Left ventricle myocardium inferior (tissue), 1 donor: ENCODE measurements at places on chromosomes 5 and 9. TPM values are rescaled to one million over a fixed set of nuclear protein-coding genes. Genes with fewer than 3 reads are reported as not detected.
A peak's percentile ranks its signal among the peaks of the same experiment; 100 is the strongest.

GRCh38 chr9:37056046-37056920, 22.2 kb upstream of the PAX5 start:
- peaks cover 100% of the 10 kb centered on the region for H3K27me3 ChIP-seq
- no peak overlapping the region for H3K4me3 ChIP-seq
- no peaks in the 10 kb centered on the region for H3K36me3 ChIP-seq
- no peak for DNase-seq

GRCh38 chr5:131068893-131069643, 96.0 kb downstream of the HINT1 start:
- H3K4me1 ChIP-seq = no peaks in the 10 kb centered on the region
- H3K36me3 ChIP-seq = no peaks in the 10 kb centered on the region
- no peak for DNase-seq
- H3K27me3 ChIP-seq = no peaks in the 10 kb centered on the region

DNA sequence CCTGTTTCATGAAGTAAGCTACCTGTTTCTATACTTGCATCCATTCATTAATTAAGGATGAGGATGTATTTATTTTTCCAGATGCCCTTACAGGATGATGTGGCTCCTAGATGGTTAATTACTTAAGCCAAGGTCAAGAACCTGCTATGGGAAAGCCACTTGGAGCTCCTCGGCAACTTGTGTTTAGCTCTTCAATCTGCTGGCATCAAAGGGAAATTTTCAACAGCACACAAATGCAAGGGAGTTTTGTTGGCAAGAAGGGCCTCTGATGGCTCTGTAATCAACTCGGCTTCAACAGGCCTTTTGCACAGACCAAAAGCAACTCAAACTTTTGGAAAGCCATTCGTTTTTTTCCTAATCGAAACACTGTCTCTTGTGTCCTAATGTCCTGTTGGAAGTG, 125.3 kb downstream of the EFNA5 start:
- H3K27me3 ChIP-seq = no peaks in the 10 kb centered on the region
- H3K36me3 ChIP-seq = no peaks in the 10 kb centered on the region
- DNase-seq = no peak
- no peak overlapping the region for H3K4me3 ChIP-seq
- H3K27ac ChIP-seq = peak overlapping the region; percentile 46

Gene QSOX2
- 8.0 TPM for total RNA-seq

Gene PTPRD
- 15.6 TPM for total RNA-seq

DNA sequence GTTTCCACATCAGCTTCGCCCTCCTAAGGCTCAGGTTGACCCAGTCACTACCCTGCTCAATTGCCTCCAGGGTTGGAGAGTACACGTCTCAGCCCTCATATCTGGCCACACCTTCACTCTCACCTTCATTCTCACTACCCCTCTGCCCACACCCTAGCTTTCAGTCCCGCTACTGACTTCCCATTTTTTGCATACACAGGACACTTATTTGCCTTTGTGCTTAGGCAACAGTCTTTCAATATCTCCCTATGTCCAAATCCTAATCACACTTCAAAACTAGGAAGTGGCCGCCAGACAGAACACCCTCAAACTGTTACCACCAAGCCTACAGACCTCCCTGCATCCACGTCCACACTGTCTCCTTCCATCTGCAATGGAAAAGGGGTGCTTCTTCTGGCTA, 10.9 kb downstream of the MCTP1 start:
- no peak overlapping the region for H3K4me3 ChIP-seq
- DNase-seq = no peak
- no peaks in the 10 kb centered on the region for H3K36me3 ChIP-seq
- no peak overlapping the region for H3K27ac ChIP-seq
- no peaks in the 10 kb centered on the region for H3K4me1 ChIP-seq
- H3K27me3 ChIP-seq = peaks cover 54% of the 10 kb centered on the region

GRCh38 chr5:73321757-73322436, 126.7 kb downstream of the FOXD1 start:
- H3K27me3 ChIP-seq = peaks cover 97% of the 10 kb centered on the region
- H3K4me3 ChIP-seq = no peak overlapping the region
- no peak overlapping the region for H3K27ac ChIP-seq
- no peak for DNase-seq
- H3K36me3 ChIP-seq = no peaks in the 10 kb centered on the region

GRCh38 chr5:135230251-135230925, 168.6 kb downstream of the MACROH2A1 start:
- peaks cover 26% of the 10 kb centered on the region for H3K4me1 ChIP-seq
- DNase-seq = peak; percentile 53
- H3K4me3 ChIP-seq = no peak overlapping the region
- no peaks in the 10 kb centered on the region for H3K27me3 ChIP-seq
- H3K27ac ChIP-seq = no peak overlapping the region
- no peaks in the 10 kb centered on the region for H3K36me3 ChIP-seq
